IMR-90 (cell line): ENCODE measurements at places on chromosomes 7 and 10. TPM values are rescaled to one million over a fixed set of nuclear protein-coding genes. Genes with fewer than 3 reads are reported as not detected.

Gene GTF2IRD1
- polyA plus RNA-seq, result 21.9 and 22.6 TPM in 2 replicates

Gene SPDYE1
- polyA plus RNA-seq, result not detected in 2 replicates

Gene LIPN
- not detected in 2 replicates for polyA plus RNA-seq

Gene SVIL
- 10.9 and 11.6 TPM in 2 replicates for polyA plus RNA-seq

Gene DMBT1
- not detected in 2 replicates for polyA plus RNA-seq

Gene TMEM139
- 0.07 TPM in 1 of 2 replicates, not detected in the other for polyA plus RNA-seq

Gene SRGN
- 29.8 and 33.3 TPM in 2 replicates for polyA plus RNA-seq

Gene SYT15B
- polyA plus RNA-seq, result 0.96 TPM in 2 replicates

Gene ZNF488
- polyA plus RNA-seq, result 0.14 TPM in 2 replicates

Gene IFIT1B
- not detected in 2 replicates for polyA plus RNA-seq

Gene KCNIP2
- 0.53 and 0.87 TPM in 2 replicates for polyA plus RNA-seq

Gene KIAA1217
- 3.4 and 4.4 TPM in 2 replicates for polyA plus RNA-seq

Gene FKBP9
- polyA plus RNA-seq, result 99.0 and 126 TPM in 2 replicates

Gene MMP21
- not detected in 2 replicates for polyA plus RNA-seq

Gene CD36
- 0.19 and 0.52 TPM in 2 replicates for polyA plus RNA-seq

Gene NPC1L1
- polyA plus RNA-seq, result 0.03 and 0.07 TPM in 2 replicates

Gene C10orf143
- polyA plus RNA-seq, result 0.60 and 0.66 TPM in 2 replicates

Gene OR13A1
- polyA plus RNA-seq, result not detected in 2 replicates

Gene GNAT3
- not detected in 2 replicates for polyA plus RNA-seq

Gene IDI2
- polyA plus RNA-seq, result not detected in 2 replicates

Gene TUBB8
- polyA plus RNA-seq, result 0.04 and 0.07 TPM in 2 replicates

Gene MLLT10
- polyA plus RNA-seq, result 22.5 and 23.9 TPM in 2 replicates

Gene CLCN1
- polyA plus RNA-seq, result not detected in 2 replicates

Gene GRM3
- not detected in 2 replicates for polyA plus RNA-seq

Gene SPDYE11
- not detected in 2 replicates for polyA plus RNA-seq

Gene KCNMA1
- polyA plus RNA-seq, result 29.6 and 31.7 TPM in 2 replicates

Gene ASZ1
- not detected in 2 replicates for polyA plus RNA-seq

Gene KIF11
- polyA plus RNA-seq, result 6.9 and 8.8 TPM in 2 replicates

Gene CPN1
- polyA plus RNA-seq, result not detected in 2 replicates

Gene LRRC18
- polyA plus RNA-seq, result not detected in 2 replicates

Gene ZNF33B
- 1.9 and 2.1 TPM in 2 replicates for polyA plus RNA-seq

Gene CALHM1
- not detected in 2 replicates for polyA plus RNA-seq

Gene CEP55
- 13.8 and 15.7 TPM in 2 replicates for polyA plus RNA-seq

Gene ADCYAP1R1
- not detected in 2 replicates for polyA plus RNA-seq

Gene TFAM
- 7.6 and 8.7 TPM in 2 replicates for polyA plus RNA-seq

Gene ADAM12
- 7.1 and 9.6 TPM in 2 replicates for polyA plus RNA-seq

Gene CNTNAP2
- polyA plus RNA-seq, result not detected in 2 replicates

Gene COL28A1
- polyA plus RNA-seq, result 0.05 and 0.16 TPM in 2 replicates

Gene SAMD9L
- polyA plus RNA-seq, result 1.2 and 1.9 TPM in 2 replicates

Gene CALML3
- polyA plus RNA-seq, result not detected in 2 replicates

Gene NME8
- not detected in 2 replicates for polyA plus RNA-seq

Gene PLXDC2
- polyA plus RNA-seq, result 3.2 and 3.6 TPM in 2 replicates

Gene TAF3
- polyA plus RNA-seq, result 2.2 and 2.3 TPM in 2 replicates

Gene TUBAL3
- polyA plus RNA-seq, result not detected in 2 replicates

Gene FBH1
- 48.8 and 59.3 TPM in 2 replicates for polyA plus RNA-seq

Gene SUFU
- 10.0 and 11.0 TPM in 2 replicates for polyA plus RNA-seq

Gene NXPH1
- not detected in 2 replicates for polyA plus RNA-seq

Gene DNAH11
- not detected in 2 replicates for polyA plus RNA-seq

Gene C10orf95
- not detected in 2 replicates for polyA plus RNA-seq

Gene GRID2IP
- polyA plus RNA-seq, result not detected in 2 replicates

Gene ZNF727
- polyA plus RNA-seq, result not detected in 2 replicates
